Camera-type eye (tissue), 1 donor: ENCODE measurements at places on chromosomes 2 and 18. TPM values are rescaled to one million over a fixed set of nuclear protein-coding genes. Genes with fewer than 3 reads are reported as not detected.

SAG gene
- 16.7 TPM for total RNA-seq

CHRND gene
- 3.9 TPM for total RNA-seq

FMNL2 gene
- total RNA-seq = 73.3 TPM

CNTNAP5 gene
- total RNA-seq = 16.3 TPM

IL1RN gene
- total RNA-seq = 10.3 TPM

KYNU gene
- total RNA-seq = 3.5 TPM

CNDP1 gene
- 9.9 TPM for total RNA-seq

PROKR1 gene
- total RNA-seq = 3.1 TPM

SERPINB2 gene
- total RNA-seq = 2.0 TPM

ITPRIPL1 gene
- 5.7 TPM for total RNA-seq

ASIC4 gene
- 28.8 TPM for total RNA-seq

CCL20 gene
- not detected for total RNA-seq

DPYSL5 gene
- total RNA-seq = 40.3 TPM

SIGLEC15 gene
- 0.99 TPM for total RNA-seq

ME2 gene
- 61.8 TPM for total RNA-seq

SCN1A gene
- 10.5 TPM for total RNA-seq

SLC9A2 gene
- 0.49 TPM for total RNA-seq

ADRA2B gene
- total RNA-seq = 1.9 TPM

APOB gene
- total RNA-seq = 0.11 TPM

SDC1 gene
- 33.8 TPM for total RNA-seq

FAM110C gene
- 3.9 TPM for total RNA-seq

NAB1 gene
- 129 TPM for total RNA-seq

KCNS3 gene
- 10.9 TPM for total RNA-seq

SLC30A3 gene
- total RNA-seq = 0.27 TPM

MEP1B gene
- total RNA-seq = not detected

C1D gene
- 57.0 TPM for total RNA-seq

C2orf80 gene
- total RNA-seq = not detected

OSR1 gene
- 12.0 TPM for total RNA-seq

TOGARAM2 gene
- 0.55 TPM for total RNA-seq

SPRED2 gene
- 19.0 TPM for total RNA-seq

DNER gene
- total RNA-seq = 83.2 TPM

FBXO15 gene
- 4.5 TPM for total RNA-seq

KCTD1 gene
- total RNA-seq = 26.9 TPM

ZNF521 gene
- total RNA-seq = 99.6 TPM

RAD51AP2 gene
- total RNA-seq = 0.27 TPM
